Heart right ventricle (tissue), 16 donors: ENCODE measurements at places on chromosomes 6 and 20. TPM values are rescaled to one million over a fixed set of nuclear protein-coding genes. Genes with fewer than 3 reads are reported as not detected.

The SASH1 gene
- 24.9 TPM for total RNA-seq

The NKX2-4 gene
- not detected for total RNA-seq

The PCIF1 gene
- 29.3 TPM for total RNA-seq

The APOM gene
- 3.6 TPM for total RNA-seq

The TFAP2C gene
- total RNA-seq: 0.49 TPM

The BTNL2 gene
- total RNA-seq: not detected

The BICRAL gene
- 12.1 TPM for total RNA-seq

The EPB41L1 gene
- total RNA-seq: 17.8 TPM

The SMLR1 gene
- not detected for total RNA-seq

The PROCR gene
- 21.1 TPM for total RNA-seq

DNA sequence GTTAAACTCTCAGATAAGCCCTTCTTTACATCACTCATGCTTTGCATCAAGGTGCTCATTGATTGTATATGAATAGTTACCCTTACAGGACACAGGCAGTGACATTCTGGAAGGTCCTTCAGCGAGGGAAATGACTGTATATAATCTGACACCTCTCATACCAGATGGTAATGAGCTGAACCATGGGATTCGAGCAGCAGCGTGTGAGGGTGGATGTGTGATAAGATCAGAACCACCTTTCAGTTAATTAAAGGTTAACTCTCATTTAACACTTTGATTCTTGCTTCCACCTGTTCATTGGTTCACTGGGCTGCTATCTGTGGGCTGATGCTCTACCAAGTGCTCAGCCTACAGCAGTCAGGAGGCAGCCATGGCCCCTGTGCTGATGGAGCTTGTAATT lies 24.2 kb downstream of the NEDD9 start:
- H3K27ac ChIP-seq: peak overlapping the region; percentile 89
- no peak overlapping the region for H3K4me3 ChIP-seq
- no peaks in the 10 kb centered on the region for H3K27me3 ChIP-seq
- no peaks in the 10 kb centered on the region for H3K36me3 ChIP-seq
- no peak for DNase-seq

- DNase-seq: no peak
- H3K27ac ChIP-seq: no peak overlapping the region
- no peaks in the 10 kb centered on the region for H3K36me3 ChIP-seq
- H3K4me1 ChIP-seq: no peaks in the 10 kb centered on the region
Measured at GRCh38 chr20:31260326-31260932, 3.0 kb downstream of the DEFB115 start.

GRCh38 chr20:46458866-46459750 lies 52.7 kb upstream of the ELMO2 start:
- H3K27ac ChIP-seq: no peak overlapping the region
- H3K4me3 ChIP-seq: peak overlapping the region; percentile 28
- H3K27me3 ChIP-seq: peaks cover 22% of the 10 kb centered on the region
- no peaks in the 10 kb centered on the region for H3K36me3 ChIP-seq
- DNase-seq: no peak

DNA sequence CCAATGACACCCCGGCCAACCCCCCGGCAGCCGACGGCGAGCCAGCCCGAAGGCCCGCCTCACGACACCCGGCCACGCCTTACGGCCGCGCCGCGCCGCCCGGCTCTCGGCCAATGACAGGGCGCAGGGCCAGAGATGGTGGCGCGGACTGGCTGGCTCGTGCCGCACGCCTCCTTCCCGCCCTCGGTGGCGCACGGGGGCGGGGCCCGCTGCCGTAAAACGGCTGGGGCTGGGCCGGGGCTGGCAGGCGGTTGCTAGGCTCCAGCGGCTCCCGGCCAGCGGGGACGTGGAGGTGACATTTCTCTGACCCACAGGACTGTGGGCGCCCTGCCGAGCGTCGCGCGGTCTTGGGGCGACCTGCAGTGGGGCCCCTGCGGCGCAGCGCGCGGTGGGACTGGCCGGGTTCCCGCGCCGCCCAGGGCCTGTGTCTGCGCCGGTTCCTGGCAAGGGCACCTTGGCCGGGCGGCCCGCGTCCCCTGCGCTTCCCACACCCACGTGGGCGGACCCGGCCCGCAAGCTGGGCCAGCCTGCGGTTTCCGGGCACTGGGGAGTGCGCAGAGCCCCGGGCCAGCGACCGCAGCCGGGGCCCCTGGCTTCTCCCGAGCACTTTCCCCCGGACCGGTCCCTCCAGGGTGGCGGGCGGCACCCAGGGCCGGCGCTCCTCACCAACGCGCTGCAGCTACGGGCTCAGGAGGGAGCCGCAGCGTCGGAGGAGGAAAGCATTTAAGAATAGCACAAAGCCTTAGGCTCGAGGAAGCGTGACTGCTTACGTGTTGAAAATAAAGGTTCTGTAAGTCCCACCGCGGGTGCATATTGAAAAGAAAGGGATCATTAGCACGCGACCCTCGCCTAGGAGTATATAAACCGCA lies at the start of gene MPC1:
Gene MPC1 (minus strand): TSS at position 8 of the 869 bp plus-strand sequence. CDS start 64 bp downstream, outside the sequence.
- H3K36me3 ChIP-seq: no peaks in the 10 kb centered on the region
- peak within 1 kb of the TSS; percentile 96 for H3K27ac ChIP-seq
- peak within 1 kb of the TSS; percentile 88 for H3K4me3 ChIP-seq
- peaks cover 4% of the 10 kb centered on the region for H3K4me1 ChIP-seq
- no peaks in the 10 kb centered on the region for H3K27me3 ChIP-seq

DNA sequence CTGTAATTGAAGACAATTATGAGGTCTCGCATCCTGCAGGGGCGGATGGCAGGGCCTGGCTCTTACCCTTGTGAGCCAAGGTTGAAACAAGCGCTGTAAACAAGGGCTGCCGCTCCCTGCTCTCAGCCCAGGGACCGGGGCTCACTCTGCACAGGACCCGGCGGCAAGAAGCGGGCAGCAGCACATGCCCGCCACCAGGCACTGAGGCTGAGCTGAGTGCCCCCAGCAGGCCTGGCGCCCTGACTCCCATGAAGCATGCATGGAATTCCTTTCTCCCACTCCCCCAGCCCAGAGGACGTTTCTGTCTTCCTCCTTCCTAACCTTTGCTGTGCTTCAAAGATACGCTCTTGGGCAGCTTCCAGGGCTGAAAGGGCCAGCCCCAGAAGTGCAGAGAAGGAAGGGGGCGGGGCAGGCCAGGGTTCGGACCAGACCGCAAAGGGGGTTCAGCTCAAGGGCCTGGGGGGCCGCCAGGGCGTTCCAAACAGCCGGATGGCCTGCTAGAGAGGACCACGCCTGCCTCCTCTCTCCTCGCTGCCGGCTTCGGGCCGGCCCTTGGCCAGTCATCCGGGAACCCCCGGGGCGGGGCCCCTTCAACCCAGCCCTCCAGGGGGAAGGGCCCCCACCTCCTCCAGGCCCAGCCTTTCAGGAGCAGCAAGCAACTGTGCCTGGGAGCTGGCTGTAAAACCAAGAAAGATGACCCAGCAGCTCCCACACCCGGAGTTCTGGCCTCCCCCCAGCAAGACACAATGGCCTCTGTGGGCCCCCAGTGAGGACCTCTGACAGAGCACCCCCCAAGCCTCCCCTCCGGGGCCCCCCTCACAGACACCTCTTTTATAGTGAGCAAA lies 109.9 kb downstream of the NOL4L start:
- DNase-seq: peak; percentile 95
- no peaks in the 10 kb centered on the region for H3K27me3 ChIP-seq
- peak overlapping the region; percentile 52 for H3K4me3 ChIP-seq
- peak overlapping the region; percentile 85 for H3K27ac ChIP-seq

DNA sequence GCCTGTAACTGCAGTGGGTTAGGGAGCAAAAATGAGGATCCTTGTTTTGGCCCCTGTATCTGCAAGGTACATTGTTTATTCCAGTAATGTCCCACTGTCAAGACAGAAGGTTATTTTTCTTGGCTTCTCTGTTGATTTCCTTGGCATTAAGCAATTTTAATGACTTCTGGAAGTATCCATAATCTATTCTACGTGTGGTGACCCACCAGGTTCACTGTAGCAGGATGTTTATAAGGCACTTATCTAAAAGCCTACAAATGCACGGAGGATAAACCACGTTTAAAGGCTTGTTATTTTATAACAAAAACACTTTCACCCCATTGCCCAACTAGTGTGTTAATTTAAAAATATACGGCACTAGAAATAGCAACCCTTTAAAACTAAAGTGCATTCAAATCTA lies 294.9 kb downstream of the LAMA2 start:
- no peak overlapping the region for H3K4me3 ChIP-seq
- no peaks in the 10 kb centered on the region for H3K36me3 ChIP-seq
- no peak for DNase-seq
- peaks cover 35% of the 10 kb centered on the region for H3K4me1 ChIP-seq
- no peak overlapping the region for H3K27ac ChIP-seq

- no peak overlapping the region for H3K4me3 ChIP-seq
- H3K36me3 ChIP-seq: no peaks in the 10 kb centered on the region
- H3K27me3 ChIP-seq: no peaks in the 10 kb centered on the region
- no peak overlapping the region for H3K27ac ChIP-seq
- H3K4me1 ChIP-seq: no peaks in the 10 kb centered on the region
- no peak for DNase-seq
Measured at GRCh38 chr6:63275953-63276352, 43.8 kb downstream of the LGSN start.

- no peaks in the 10 kb centered on the region for H3K36me3 ChIP-seq
- no peaks in the 10 kb centered on the region for H3K27me3 ChIP-seq
- no peak for DNase-seq
- no peak overlapping the region for H3K4me3 ChIP-seq
- H3K4me1 ChIP-seq: no peaks in the 10 kb centered on the region
Measured at GRCh38 chr20:6886065-6886729, 118.7 kb downstream of the BMP2 start.

DNA sequence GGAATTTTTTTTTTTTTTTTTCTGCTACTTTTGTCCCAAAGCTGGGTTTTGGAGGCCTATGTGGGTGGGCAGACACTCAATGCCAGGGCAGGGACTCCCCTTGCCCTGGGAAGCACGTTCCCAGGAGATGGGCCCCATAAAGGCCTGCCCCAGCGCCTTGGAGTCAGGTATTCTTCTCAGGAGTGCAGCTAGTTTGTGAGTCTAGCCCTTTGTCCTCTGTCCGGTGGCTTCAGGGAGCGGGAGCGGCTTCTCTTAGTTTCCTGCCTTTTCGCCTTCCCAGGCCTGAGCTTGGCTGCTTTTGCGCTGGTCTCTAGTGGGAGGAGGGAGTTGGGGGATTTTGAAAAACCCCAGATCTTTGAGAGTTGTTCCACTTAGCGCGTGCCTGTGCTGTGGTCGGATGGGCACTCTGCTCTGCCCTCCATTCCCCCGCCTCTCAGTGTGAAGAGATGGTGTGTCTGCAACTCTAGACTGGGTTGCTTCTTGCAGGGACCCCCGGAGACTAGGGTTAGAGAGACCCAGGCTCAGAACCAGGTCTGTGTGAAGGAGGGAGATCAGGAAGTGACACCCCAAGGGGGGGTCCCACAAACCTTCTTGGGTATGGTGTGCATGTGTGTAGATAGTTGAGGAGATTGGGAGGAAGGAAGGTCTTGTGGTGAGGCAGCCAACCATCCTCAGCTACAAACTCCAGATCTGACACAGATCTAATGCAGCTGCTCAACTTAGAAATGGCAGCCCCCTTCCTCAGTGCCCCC lies 1.3 kb downstream of the PLCG1 start:
- DNase-seq: no peak
- H3K36me3 ChIP-seq: no peaks in the 10 kb centered on the region
- peak overlapping the region; percentile 79 for H3K4me3 ChIP-seq
- no peaks in the 10 kb centered on the region for H3K27me3 ChIP-seq
- H3K27ac ChIP-seq: peak overlapping the region; percentile 90

DNA sequence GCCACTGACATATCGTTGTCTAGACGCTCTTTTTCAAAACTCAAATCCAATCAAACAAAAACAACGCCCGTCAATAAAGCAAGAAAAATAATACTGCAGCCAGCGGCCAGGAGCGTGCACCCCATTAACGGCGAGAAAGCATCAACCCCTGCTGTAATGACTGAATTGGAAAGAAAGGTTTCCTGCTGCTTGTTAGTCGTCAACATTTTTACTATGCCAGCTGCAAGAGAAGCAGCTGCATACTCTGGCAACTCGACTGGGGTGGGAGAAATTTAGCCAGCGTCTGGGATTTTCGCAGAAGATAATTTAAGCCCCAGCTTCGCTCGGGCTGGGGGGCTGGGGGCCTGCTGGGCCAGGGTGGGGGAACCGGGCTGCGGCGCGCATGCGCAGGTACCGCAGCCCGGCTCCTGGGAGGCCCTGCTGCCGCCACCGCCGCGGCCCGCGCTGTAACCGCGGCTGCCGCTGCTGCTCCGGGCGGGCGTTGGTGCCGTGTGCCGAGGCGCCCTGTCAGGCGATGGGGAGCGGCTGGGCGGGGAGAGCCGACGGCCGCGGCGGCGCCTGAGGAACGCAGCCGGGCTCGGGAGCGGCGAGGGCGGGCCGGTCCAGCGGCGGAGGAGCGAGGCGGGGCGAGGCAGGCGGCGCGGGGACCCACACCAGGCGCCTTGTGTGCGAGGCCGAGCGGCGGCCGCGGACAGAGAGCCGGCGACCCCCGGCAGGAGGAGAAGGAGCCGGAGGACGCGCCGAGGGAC lies 732 bp upstream of the STXBP5 start:
- H3K27ac ChIP-seq: peak overlapping the region; percentile 94
- H3K27me3 ChIP-seq: no peaks in the 10 kb centered on the region
- peak overlapping the region; percentile 82 for H3K4me3 ChIP-seq

- DNase-seq: no peak
- H3K4me3 ChIP-seq: no peak overlapping the region
- H3K4me1 ChIP-seq: no peaks in the 10 kb centered on the region
- no peaks in the 10 kb centered on the region for H3K36me3 ChIP-seq
- H3K27ac ChIP-seq: no peak overlapping the region
Measured at GRCh38 chr6:141610741-141611140, 522.0 kb upstream of the GJE1 start.

- H3K27ac ChIP-seq: no peak overlapping the region
- no peak for DNase-seq
- no peaks in the 10 kb centered on the region for H3K27me3 ChIP-seq
- no peaks in the 10 kb centered on the region for H3K4me1 ChIP-seq
- no peak overlapping the region for H3K4me3 ChIP-seq
- no peaks in the 10 kb centered on the region for H3K36me3 ChIP-seq
Measured at GRCh38 chr6:105545228-105545920, 142.5 kb upstream of the PREP start.

- H3K4me3 ChIP-seq: no peak overlapping the region
- H3K36me3 ChIP-seq: peaks cover 96% of the 10 kb centered on the region
- DNase-seq: no peak
- no peak overlapping the region for H3K27ac ChIP-seq
Measured at GRCh38 chr6:85620308-85620707, 22.4 kb downstream of the SYNCRIP start.

- peaks cover 77% of the 10 kb centered on the region for H3K4me1 ChIP-seq
- no peak for DNase-seq
- H3K27me3 ChIP-seq: no peaks in the 10 kb centered on the region
- H3K4me3 ChIP-seq: no peak overlapping the region
- H3K27ac ChIP-seq: peak overlapping the region; percentile 3
Measured at GRCh38 chr6:53306819-53307347, 41.9 kb downstream of the ELOVL5 start.

DNA sequence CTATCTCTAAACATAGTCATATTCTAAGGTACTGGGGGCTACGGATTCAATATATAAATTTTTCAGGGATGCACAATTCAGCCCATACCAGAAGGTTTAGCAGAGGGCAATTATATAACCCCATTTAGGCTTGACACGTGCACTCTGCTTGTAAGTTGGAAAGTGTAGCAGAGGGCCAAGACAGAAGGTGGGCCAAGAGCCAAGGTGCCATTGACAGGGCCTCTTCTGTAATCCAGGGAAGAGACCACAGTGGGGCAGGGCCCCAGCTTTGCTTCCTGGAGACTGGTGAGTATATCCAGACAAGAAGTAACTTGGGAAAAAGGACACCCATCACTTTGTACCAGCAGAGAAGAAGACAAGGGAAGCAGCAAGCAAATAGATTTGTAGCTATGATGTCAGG lies 672.4 kb upstream of the MARCKS start:
- no peaks in the 10 kb centered on the region for H3K4me1 ChIP-seq
- no peak overlapping the region for H3K4me3 ChIP-seq
- DNase-seq: peak; percentile 64
- H3K27ac ChIP-seq: peak overlapping the region; percentile 52
- no peaks in the 10 kb centered on the region for H3K27me3 ChIP-seq
